ENCODE measurements at places on chromosomes 11 and 22. TPM values are rescaled to one million over a fixed set of nuclear protein-coding genes. Genes with fewer than 3 reads are reported as not detected.

DNA sequence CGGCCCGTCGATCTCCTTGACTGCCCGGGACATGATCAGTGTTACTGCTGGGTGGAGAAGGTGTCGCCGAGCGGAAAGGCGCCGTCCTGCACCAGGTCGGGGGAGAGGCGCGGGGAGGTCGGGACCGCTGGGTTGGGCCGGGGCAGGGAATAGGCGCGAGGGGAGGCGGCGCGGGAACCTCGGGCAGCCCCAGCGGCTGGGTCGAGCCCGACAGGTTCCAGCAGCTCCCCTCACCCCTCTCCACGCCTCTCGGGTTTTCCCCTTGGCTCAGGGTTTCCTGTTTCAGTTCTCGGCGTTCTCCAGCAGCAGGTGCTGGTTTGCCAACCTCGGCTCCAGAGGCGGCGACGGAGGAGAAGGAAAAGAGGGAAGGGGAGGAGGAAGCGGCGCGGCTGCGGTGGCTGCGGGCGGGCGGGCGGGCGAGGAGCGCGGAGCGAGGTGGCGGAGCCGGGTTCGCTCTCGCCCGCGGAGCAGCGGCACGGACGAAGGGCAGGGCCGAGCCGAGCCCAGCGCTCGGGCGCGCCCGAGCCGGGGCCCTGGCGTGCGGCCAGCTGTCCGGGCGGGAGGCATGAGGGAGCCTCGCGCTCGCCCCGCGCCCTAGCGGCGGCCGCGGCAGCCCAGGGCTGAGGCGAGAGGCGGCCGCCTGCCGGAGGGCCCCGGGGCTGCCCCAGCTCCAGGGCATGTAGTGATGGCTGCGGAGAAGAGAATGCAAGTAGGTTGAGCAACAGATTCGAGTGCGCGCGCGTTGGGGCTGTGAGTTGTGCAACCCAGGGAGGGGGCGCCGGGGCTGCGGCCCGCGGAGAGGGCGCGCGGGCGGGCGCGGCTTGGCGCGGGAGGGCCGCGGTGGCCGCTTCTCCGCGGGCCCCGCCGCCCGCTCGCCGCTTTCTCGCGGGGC is at the start of gene ZC3H12C:
ZC3H12C (plus strand) TSS at position 878 of the 892 bp plus-strand sequence. CDS start 20 bp downstream, outside the sequence.
- DNase-seq: peak; percentile 74

GRCh38 chr11:36750349-36750748 is 152.3 kb upstream of the RAG2 start:
- no peak for DNase-seq

DNA sequence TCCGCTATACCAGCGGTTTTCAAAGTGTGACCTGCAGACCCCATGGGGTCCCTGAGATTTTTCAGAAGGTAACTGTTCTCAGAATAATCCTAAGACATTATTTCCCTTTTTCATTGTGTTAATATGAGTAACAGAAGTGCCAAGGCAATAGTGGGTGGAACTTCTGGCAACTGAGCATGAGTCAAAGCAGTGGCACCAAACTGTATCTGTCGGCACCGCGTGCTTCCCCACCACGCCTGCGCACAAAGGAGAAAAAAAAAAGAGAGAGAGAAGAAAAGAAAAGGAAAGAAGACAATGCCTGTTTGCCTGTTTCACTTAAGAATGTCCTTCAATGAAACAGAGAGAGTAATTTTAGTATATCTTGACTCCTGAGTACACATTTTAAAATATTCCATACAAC is 679.9 kb downstream of the OPCML start:
- DNase-seq: no peak

DNA sequence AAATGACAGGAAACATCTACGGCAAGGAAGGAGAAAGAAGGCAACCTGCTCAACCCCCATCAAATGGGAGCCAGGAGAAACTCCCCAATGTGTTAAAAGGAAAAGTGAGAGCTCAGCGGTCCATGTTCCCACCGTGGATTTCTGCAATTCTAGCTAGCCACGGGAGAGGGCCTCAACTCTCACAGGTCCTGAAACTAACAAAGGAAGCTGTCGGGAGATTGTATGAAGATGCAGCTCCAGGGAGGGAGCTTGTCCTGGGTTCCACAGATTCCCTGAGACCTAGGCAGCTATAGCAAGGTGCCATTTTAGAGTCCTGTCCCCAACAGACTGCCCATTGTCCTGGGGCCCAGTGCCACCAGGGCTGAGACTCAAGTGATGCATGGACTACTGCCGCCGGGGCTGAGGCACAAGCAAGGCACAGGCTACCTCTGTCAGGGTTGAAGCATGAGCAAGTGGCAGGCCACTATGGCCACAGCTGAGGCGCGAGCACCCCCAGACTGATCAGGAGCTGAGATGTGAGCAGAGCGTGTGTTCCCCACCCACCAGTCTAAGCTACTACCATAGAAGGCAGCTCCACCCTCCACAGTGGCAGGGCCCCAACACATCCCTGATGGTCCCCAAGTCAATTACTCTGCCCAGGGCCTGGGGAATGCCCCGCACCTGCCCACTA is 31.3 kb downstream of the RSF1 start:
- no peak for DNase-seq

GRCh38 chr11:595400-595799 is 19.1 kb downstream of the PHRF1 start:
- DNase-seq: no peak

GRCh38 chr22:48721395-48721669 is 1106.3 kb downstream of the BRD1 start:
- DNase-seq: peak; percentile 70

- DNase-seq: peak; percentile 99
These were observed 7.0 kb downstream of the MAP3K11 start for GRCh38 chr11:65606876-65607613.

DNA sequence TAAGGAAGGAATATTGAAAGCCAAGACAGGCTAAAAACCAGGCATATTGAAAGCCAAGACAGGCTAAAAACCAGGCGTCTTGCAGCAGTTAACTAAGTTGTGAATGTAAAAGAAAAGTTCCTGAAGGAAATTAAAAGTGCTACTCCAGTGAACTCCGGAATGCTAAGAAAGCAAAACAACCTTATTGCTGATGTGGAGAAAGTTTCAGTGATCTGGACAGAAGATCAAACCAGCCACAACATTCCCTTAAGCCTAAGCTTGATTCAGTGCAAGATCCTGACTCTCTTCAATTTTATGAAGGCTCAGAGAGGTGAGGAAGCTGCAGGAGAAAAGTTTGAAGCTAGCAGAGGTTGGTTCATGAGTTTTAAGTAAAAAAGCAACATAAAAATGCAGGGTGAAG is 51.4 kb downstream of the PACS1 start:
- no peak for DNase-seq

DNA sequence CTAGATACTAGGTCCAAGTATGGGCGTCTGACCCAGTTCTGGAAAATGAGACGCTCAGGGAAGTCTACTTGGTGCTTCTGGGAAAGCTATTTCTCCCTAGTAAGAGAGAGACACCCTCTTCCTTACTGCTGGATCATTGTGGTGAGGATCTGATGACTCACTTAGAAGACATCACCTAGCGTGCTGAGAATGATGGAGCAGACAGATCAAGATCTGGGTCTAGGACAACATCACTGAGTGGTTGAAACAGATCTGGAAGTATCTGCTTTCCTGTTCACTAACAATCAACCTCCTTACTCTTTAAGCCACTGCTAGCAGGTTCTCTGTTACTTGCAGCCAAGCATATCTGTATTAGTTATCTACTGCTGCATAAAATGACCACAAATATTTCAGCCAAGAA is 38.3 kb upstream of the HMGXB4 start:
- DNase-seq: no peak

Gene YAP1
- 41.6 TPM for total RNA-seq

Gene GPR83
- total RNA-seq: 3.6 TPM

DNA sequence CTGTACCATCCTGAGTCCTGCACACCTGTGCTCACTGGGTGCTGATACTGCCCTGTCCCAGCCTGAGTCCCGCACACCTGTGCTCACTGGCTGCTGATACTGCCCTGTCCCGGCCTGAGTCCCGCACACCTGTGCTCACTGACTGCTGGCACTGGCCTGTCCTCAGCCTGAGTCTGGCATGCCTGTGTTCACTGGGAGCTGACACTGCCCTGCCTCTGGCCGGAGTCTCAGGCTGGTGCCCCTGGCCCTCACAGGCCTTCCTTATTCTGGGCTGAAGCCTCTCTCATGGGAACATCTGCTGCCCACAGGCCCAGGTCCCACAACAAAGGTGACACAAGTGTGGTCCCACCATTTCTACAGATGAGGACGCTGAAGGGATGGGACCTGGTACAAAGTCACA is 115.1 kb downstream of the MPPED1 start:
- DNase-seq: no peak

Gene DERL3
- total RNA-seq: 1.3 TPM

- DNase-seq: no peak
These were observed 25.3 kb downstream of the OTOG start for GRCh38 chr11:17572359-17572690.

DNA sequence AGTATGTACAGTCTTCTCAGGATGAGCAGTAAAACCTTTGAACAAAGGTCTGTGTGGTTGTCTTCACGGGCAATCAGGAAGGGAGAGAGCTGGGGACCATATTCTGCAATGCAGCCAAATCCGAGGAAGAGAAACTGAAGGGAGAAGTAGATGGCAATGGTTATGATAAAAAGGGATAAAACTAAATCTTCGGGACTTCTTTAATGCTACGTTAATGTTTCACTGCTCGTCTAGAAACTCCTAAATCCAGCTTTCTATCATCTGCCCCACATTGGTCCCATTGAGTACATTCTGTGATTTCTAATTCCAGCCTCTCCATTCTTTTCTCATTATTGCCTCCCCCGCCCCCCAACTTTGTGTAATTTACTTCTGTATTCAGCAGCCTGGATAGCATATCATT is 1.7 kb downstream of the TIMM10B start:
- DNase-seq: no peak

- DNase-seq: no peak
These were observed 545 bp upstream of the ZDHHC13 start for GRCh38 chr11:19116276-19116970.

Gene C1QTNF4
- 17.7 TPM for total RNA-seq

DNA sequence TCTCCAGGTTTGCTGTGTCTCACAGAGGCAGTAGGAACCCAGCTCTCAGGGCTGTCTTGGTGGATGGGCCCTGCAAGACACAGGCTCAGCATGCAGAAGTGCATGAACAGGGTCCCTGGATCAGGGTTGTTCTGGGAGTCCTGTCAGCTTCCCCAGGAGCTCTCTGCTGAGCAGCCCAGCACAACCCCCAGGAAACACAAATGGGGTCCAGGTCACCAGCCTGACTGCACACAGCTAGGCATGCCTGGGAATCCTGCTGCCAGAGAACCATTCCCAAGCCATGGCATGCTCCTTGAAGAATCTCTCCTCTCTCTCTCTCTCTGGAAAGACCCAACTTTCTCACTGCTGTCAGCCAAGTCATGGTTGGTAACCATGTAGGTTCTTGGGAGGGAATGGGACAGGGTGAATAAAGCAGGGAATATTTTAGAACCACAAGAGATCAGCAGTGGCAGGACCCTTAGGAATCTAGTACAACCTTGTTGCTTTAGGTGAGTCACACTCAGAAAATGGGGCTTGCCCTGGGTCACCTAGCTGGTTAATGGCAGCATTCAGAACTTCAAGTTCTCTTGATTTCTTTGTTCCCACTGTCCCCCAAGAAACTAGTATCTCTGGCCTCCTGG is 21.4 kb downstream of the TUB start:
- no peak for DNase-seq

DNA sequence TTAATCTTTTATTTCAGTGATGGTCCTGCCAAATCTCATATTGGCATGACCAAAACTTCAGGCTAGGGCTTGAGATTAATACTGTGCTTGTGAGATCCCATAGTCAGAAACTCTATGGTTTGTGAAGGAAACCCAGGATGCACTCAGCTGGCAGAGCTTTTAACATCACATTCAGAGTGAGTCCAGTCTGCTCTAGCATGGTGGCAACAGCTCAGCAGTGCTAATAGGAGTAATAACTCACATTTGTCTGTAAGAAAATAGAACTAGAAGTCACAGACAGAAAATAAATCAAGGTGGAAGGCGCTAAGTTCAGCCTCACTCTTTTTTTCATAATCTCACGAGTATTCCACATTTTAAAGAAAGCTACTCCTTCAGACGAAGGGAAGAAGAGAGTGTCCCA is 549.3 kb upstream of the TENM4 start:
- DNase-seq: no peak

DNA sequence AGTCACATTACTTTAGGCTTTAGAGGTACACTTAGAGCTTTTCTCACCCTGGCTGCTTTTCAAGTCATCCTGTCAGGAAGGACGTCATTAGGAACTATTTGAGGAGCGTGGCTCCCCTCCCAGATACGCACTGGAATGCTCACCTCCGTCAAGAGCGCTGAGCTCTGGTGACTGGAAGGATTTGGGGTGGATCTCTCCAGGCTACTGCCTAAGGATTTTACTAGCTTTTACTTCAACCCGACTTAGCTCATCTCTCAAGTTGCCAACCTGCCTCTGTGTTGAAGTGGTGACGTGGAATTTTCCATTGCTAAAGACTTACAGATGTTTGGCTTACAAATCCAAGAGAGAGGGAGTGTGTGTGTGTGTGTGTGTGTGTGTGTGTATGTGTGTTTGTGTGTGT is 355.3 kb upstream of the CCDC90B start:
- DNase-seq: no peak

DNA sequence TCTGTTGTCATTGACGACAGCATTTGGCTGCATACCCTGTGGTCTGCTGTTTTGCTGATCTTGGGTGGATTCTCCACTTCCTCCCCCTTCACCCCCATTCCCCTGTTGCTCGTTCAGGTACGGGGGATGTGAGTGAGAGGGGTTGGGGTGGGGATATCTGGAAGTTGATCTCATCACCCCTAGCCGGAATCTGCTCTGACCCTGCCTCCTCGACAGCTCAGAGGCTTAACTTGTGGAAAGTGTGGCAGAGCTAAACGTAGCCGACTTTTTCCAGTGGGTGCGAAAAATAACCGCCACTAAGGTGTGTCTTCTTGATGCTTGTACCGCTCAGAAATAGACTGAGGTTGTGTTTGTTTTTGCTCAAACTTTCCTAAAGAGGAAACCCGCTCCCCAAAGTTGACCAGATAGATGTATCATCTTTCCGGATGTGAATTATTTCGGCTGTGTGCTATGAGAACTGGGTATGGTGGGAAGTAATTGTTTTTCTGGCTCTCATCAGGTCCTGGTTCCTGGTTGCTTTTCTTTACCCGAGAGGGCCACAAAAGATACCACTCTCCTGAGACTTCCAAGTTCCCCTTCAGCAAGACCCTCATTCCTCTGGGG is 6.6 kb downstream of the ZBTB16 start:
- no peak for DNase-seq

Gene PRAME
- not detected for total RNA-seq

DNA sequence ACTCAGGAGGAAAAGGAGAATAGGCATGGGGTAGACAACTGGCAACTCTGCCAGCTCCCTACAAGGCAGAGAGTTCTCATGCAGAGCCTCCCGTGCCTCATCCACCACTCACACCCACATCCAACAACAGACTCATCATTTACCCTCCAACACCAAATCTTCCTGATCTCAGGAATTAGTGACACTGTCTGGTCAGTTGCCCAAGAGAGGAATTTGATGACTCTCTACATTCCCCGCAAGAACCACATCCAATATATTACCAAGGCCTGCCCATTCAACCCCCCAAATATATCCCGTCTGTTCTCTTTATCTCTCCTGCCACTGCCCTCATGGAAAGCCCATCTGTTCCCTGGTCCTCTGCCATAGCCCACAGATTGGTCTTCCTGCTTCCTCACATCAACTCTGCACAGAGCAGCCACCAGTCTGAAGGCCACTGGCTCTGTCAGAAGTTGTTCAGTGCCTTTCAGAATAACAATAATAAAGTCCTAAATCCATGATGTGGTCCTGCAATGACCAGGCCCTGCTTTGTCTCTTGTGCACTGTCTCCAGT is 57.5 kb upstream of the CD82 start:
- DNase-seq: peak; percentile 71

GRCh38 chr11:130168105-130168504 is 8.5 kb downstream of the ST14 start:
- DNase-seq: no peak

All from cerebellum (tissue), 4 donors.